ENCODE measurements at places on chromosomes 6 and 20.

DNA sequence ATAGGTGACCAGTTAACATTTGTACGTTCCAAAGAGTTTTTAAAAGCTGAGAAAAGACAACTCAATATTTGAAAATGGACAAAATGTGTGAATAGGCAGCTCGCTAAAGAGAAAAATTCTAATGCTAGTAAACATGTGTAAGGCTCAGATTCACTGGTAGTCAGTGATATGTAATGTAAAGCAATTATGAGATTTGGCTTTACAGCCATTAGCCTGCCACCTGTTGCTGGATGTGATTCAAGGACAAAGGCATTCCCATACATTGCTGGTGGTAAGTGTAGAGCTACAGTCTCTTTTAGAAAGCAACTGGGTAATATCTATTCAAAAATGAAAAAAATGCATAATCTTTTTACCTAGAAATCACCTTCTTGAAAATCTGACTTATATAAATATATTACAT lies 114.3 kb downstream of the COL19A1 start:
- no peak for DNase-seq

DNA sequence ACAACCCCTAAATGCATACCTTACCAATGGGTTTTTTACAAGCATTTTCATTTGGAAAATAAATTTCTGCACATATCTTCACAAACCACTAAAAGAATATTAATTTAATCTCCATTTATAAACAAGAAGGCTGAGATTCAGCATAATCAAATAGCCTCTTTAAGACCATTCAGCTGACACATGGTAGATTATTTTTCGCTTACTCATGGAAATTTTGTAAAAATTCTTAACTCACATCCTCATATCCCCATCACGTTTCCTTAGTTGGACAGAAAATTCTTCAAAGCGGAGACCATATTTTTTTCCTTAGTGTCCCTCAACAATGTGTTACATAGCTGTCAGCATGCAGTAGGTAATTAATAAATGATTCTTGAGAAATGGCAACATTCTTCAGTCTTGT lies 439.6 kb upstream of the PTCHD4 start:
- no peak for DNase-seq

- no peak for DNase-seq
Observed at GRCh38 chr20:60395991-60396390, 437.8 kb downstream of the CDH26 start.

DNA sequence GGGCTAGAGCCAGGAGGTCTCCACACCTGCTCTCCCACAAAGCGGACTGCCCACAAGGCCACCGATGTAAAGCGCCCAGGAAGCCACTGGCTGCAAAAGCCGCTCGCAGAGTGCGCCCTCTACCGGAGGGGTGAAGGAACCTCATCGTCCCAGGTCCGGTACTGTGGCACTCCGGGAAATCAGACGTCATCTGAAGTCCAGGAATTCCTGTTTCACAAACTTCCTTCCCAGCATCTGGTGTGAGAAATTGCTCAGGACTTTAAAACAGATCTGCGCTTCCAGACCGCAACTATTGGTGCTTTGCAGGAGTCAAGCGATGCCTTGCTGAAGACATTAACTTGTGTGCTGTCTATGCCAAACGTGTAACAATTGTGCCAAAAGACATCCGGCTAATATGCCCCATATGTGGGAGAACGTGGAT lies 115.1 kb upstream of the ARID1B start:
- DNase-seq, result no peak

DNA sequence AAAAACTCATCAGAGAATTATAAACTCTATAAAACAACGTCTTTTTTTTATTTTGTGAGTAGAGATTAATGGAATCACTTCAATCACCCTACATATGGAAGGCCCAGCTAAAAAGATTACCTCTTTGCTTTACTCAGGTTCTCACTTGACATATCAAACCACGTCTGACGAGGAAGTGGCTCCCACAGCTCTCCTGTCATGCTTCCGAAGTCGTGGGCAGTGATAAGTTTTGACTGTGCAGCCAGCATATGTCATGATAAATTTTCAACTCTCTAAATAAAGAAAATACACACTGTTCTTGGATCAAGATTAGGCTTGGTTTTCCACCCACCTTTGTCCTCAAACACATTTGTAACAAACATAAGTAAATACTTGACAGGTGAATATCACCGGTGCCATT lies 279.5 kb upstream of the RNF217 start:
- DNase-seq, result no peak

DNA sequence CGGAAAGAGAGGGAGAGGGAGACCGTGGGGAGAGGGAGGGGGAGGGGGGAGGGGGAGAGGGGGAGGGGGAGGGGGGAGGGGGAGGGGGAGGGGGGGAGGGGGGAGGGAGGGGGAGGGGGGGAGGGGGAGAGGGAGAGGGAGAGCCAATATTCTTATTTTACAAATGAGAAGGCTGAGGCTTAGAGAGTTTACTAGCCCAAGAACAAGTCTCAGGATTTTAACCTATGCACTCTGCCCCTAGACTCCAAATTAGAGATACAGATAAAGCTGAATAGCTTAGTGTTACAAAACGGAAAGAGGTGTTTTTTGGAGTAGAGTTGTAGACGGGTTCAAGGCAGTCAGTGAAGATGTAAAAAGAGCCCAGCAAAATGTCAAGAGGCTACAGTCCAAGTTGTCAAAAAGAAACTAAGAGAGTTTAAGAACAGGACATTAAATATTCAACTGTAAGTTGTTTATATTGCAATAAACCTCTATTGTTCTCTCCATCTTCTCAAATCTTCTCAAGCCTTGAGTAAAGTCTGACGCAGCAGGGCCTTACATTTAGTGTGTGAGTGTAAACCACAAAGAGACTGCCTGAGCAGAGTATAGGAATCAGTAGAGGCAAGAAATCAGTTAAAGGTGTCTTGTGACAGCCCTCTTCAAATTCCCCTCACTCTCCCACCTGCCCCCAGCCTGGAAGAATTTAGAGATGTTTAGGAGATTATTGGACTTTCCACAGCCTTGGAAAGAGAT lies 34.9 kb upstream of the AKIRIN2 start:
- no peak for DNase-seq

- DNase-seq, result no peak
Observed at GRCh38 chr6:163916315-163917081, 502.0 kb downstream of the QKI start.

- DNase-seq, result no peak
Observed at GRCh38 chr6:8821981-8822381, 386.6 kb upstream of the SLC35B3 start.

- DNase-seq, result no peak
Observed at GRCh38 chr6:157785636-157786035, 37.4 kb upstream of the SNX9 start.

GRCh38 chr6:11908436-11909105 lies 103.5 kb upstream of the HIVEP1 start:
- no peak for DNase-seq

Measured in activated CD8-positive, alpha-beta memory T cell treated with anti-CD3 and anti-CD28 coated beads, Interleukin-2, amount 50 U/mL, for 4 hours (primary cell).